Brain microvascular endothelial cell (primary cell): ENCODE measurements at places on chromosomes 7 and 10.

GRCh38 chr7:44288811-44289340, 36.5 kb downstream of the CAMK2B start:
- no peak for DNase-seq

- no peak for DNase-seq
These were observed 95.2 kb upstream of the JCAD start for GRCh38 chr10:30154561-30154960.

GRCh38 chr10:25451401-25451800, 276.6 kb downstream of the GPR158 start:
- no peak for DNase-seq

GRCh38 chr10:132664407-132664806, 121.5 kb downstream of the NKX6-2 start:
- DNase-seq, result no peak

DNA sequence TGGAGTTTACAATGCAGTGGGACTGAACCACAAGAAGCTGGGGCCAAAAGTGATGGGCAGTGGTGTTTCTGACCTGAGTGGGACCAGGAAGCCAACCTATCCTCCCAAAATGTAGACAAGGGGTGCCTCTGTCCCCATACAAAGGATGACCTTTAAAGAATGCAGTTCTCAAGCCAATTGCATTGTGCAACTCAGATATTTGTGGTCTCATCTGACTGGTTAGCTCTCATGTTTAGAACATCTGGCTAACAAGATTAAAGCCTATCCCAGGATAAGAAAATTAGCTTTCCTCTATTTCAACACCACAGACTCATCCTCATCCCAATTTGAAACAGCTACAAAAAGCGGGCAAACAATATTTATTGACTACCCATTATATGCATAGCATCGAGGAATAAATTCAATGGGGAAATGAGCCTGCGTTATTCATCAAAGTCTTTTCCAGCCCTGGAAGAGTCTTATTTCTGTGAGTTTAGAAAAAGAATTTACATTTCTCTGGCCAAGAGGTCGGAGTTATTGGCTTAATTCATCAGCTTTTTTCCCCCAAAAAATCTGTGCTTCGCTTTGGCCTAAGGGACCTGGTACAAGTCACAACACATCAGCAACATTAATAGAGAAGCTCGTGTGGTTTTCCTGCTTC, 26.7 kb downstream of the ELMO1 start:
- no peak for DNase-seq

DNA sequence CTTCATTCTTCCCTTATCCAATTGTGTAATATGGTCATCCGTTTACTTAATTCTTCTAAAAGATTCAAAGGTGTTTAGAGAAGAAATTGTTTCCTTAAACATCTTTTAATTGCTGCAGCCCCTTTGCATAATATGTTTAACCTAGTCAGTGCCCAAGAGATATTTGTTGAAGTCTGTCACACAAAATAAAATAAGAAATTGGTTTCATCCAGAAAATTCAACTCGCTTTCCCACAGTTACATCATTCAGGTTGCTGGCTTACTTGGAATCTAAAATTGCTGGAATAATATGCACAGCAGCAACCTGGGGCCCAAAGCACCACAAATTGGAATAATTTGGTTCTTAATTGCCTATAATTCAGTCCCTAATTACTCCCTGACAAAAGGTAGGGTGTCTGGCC, 155.1 kb upstream of the ETV1 start:
- no peak for DNase-seq
